Esophagus squamous epithelium (tissue), 5 donors: ENCODE measurements at places on chromosomes 11 and 22.

DNA sequence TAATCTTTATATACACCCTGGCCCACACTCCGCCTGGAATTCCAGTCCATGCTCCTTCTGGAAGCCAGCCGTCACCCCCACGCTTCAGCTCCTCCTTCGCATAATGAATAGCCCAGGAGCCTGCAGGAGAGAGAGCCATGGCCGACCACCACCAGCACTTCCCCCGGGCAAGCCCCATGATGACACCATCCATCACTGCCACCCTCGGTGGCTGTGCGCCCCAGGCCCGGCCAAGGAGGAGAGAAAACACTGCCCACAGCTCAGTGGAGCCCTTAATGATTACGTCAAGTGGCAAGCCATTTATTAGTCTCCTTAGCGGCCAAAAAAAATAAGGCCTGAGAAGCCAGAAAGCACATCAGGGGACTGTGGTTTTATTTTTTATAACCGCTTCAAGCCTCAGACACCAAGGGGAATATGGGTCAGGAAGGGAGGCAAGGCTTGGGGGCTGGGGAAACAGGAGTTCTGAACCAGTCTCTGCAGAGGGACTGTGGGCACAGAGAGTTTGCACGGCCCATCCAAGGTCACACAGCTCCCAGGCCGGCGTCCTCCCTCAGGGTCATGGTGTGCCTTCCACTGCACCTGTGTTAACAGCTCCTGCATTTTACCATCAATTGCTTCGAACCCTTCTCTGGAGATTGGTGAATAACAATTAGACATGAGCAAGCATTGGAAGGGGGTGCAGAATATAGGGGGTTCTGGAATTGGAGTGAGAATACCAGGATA, 134.3 kb downstream of the MN1 start:
- no peak for DNase-seq

GRCh38 chr11:17846852-17847453, 112.4 kb downstream of the KCNC1 start:
- DNase-seq, result no peak

GRCh38 chr11:64742087-64742888, 1.7 kb downstream of the RASGRP2 start:
- DNase-seq, result no peak

DNA sequence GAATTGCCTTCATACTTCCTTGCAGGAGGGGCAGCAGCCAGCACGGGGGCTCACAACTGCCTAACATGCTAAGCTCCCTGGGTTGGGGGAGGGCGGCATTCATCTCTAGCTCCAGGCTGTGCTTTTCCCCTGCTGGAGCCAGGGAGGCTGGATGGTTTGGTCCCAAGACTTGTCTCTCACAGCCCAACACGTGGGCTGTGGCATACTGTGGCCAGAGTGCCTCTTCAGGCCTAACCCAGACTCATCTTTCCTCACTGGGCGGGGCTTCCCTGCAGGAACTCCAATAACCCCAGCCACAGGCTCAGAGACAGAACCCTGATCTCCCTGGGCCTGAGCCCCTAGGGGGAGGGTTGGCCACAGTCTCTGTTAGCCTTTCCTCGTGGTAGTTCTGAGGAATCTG, 121.9 kb upstream of the PLET1 start:
- no peak for DNase-seq

GRCh38 chr11:126824035-126824607, 176.4 kb downstream of the KIRREL3 start:
- DNase-seq, result no peak

GRCh38 chr11:93288079-93288478, 42.5 kb upstream of the DEUP1 start:
- no peak for DNase-seq

GRCh38 chr11:87422566-87422965, 384.8 kb downstream of the TMEM135 start:
- no peak for DNase-seq
